ENCODE measurements at places on chromosomes 5 and 9.

DNA sequence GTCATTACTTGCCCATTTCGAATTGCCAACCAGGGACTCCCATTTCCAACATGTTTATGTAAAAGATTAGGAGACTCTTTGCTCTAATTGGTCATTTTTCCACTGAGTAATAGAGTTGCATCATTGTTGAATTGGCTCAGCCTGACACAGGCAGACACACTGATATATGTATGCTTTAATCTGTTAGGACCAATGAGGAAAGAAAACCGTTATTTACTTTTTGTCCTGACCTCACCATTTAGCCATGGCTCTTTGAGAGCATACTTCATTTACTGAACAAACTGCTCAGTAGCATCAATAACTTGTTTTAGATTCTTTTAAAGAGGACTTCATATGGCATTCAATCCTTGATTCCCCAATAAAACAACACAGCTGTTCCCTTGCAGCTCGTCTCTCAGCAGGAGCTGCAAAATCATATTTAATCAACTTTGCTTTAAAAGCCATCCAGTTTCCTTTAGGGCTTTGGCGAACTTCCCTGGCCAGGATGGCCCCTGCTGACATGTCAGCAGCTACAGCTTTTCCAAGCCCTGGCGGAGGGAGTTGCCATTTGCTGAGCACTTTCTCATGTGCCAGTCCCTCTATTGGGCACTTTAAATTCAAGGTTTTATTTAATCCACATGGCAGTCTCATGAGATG, 251.5 kb upstream of the TNC start:
- DNase-seq: peak; percentile 53

DNA sequence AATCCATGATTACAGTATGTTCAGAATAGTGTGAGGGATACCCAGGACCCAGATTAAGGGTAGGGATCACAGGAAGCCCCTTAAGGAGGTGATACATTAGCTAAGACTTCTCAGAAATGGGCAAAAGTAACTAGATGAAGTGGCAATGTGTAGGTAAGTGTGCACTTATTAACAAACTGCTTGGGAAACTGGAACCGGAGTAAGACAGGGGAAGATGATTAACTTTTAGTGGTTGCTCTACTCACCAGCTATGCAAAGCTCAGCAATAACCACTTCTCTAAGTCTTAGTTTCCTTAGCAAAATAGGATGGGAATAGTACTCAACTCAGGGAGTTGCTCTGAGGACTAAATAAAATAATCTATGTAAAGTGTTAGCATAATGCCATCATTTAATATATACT, 182.2 kb downstream of the MCTP1 start:
- DNase-seq: no peak

- no peak for DNase-seq
These were observed 22.4 kb downstream of the GRAMD2B start for GRCh38 chr5:126445502-126446174.

GRCh38 chr9:36817160-36817834, 216.8 kb downstream of the PAX5 start:
- DNase-seq: no peak

DNA sequence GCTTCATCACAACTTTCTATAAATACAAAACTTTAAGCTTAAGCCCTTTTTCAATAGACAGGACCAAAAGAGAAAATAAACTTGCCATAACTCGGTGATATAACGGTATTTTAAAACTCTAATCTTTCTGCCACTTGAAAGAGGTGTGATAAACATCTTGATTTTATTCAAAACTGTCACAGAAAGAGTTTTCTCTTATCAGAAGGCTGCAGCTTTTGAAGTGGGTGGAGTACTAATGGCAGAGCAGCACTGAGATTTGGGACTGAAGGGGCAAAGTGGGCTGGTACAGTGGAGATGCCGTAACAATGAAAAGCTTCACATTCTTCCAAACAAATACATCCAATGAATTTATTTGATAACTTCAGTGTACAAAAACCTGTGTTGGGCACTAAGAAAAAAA, 92.5 kb downstream of the FBXO38 start:
- DNase-seq: no peak

DNA sequence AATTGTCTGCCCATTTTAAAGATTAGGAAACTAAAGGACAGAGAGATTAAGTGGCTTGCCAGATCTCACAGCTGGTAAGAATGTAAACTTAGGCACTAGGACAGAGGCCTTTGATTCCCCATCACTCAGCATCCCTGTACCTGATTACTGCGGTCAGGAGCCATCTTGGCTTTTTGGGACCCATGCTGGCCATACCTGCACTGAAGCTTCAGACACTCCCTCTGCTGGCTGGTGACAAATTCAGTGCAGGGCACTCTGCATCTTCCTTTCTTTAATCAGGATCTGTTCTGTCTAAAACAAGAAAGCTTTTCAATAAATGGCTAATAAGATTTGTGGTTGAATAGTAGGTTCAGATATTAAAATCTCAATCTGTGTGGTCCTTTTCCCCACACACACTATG, 215.5 kb upstream of the RORB start:
- DNase-seq: no peak

DNA sequence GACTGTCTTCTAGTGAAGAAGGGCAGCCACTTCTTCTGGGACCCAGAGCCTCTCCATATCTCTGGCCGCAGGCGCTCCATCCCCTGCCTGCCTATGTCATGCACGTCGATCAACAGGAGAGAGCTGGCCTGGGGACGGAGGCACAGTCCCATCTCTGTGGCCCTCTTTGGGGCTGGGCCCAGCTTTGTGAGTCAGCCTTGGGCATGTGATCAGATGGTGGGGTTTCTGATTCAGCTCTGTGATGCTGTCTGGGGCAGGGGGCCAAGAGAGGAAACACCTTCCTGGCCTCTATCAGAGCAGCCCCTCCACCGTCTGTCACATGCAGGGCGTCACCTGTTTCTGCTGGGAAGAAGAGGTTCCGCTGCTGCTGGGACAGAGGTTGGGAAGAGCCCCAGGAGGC, 72.6 kb downstream of the MVB12B start:
- no peak for DNase-seq

DNA sequence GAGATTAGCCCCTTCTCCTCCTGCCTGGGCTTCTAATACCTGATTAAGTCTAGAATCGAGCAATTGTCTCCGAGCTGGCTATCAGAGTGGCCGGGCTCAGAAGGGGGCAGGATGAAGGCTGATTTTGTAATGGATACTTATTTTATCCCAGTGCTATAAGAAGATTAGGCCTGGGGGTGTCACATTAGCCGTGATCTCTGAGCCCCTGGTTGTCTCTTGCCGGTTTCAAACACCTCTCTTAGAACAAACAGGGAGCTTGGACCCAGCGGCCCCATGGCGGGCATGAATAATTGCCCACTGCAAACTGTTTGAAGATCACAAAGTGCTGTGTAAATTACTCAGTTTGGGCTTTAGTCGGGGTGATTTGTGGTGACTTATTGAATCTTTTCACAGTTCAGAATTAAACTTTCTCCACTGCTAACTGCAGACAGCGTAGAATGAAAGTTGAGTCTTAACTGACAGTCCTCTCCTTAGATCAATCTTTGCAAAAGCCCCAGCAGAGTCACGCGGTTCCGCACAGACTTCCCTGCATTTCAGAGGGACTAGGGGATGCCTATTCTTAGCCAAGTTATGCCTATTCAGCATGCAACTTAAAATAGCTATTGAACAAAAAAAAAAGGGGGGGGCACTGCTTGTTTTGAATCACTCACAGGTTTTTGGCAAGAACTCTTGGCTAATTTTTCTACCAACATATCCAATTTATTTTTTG, 200.6 kb upstream of the IRX1 start:
- no peak for DNase-seq

- no peak for DNase-seq
These were observed 97.0 kb downstream of the PSAT1 start for GRCh38 chr9:78393932-78394331.

DNA sequence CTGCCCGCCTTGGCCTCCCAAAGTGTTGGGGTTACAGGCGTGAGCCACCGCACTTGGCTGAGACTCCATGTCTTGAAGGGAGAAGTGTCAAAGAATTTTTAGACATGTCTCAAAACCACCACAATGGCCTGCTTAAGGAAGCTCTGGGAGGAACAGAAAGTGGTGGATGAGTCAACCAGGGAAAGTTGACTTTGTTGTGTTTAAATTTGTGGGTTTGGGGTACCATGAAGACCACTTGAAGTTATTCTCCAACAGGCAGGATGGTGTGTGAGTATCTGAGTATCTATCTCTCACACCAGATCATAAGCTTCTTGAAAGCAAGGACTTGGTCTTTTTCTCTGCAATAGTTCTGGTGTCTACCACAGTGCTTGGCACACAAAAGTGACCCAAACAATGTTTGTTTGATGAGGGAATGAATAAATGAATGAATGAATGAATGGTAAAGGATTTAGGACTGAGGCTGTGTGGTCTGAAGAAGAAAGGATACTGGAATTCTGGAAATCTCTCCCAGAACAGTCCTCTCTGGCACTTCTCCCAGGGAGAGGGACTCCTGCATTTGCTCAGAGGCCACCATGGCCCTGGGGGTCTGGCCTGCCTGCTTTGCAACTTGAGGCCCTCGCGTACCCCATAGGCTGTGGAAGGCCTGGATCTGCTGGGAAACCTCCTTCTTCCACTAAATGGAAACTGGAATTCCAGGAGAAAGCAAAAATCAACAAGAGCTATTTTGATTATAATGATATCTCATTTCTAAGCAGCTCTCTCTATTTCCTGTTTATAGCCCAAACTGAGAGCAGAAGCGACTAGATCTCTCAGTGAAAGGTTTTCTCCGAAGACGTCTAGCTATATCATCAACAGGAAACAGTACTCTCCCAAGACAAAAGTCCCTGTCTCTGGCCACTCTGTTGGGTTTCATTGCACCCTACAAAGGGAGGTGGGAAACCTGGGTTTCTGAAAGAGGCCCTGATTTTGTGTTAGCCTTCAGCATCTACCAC, 187.9 kb downstream of the PALM2AKAP2 start:
- DNase-seq: no peak

DNA sequence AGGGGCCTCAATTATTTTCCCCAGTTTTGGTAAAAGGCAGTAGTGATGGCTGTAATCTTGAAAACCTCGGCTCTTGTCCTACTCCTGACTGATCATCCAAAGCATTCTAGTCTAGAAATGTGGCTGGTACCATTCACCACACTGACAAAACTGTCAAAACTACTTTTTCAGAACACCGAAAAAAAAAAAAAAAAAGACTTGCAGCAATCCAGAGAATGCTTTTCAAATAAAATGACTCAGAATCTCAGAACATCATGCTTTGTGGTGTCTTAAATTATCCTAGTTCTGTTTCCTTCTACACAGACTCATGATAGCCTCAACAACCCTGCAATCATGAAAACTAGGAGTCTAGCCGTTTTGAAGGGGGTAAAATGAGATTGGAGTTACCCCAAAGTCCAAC, 13.4 kb downstream of the SLC28A3 start:
- no peak for DNase-seq

GRCh38 chr9:33227008-33227398, 13.0 kb upstream of the SPINK4 start:
- no peak for DNase-seq

DNA sequence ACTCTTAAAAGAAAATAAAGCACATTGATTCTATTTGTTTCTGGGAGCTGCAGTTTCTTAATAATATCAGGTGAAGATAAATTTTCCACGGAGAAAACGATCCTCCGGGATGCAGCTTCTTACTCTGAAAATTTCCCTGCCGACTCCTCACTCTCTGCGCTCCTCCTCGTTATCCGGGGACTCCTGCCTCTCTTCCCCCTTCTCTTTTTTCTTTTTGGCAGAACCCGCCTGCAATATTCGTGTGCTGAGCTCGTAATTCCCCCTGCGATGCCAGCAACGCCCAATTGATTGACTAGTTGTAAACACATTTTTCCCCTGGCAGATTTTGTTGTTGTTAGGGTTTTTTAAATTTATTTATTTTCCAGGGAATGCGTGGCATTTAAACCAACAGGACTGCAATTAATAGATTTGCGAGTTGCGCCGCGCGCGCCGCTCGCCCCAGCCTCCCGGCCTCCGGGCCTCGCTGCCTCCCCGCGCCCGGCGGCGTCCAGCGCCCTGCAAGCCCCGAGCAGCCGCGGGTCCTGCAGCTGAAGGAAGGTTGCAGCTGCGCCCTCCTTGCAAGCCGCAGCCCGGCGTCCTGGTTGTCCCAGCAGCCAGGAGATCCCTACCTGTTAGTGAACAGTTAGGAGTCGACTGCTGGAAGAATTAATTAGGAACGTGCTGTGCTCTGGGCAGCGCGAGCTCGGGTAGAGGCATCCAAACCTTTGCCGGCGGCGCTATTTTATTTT, 2.2 kb downstream of the NTNG2 start:
- no peak for DNase-seq

DNA sequence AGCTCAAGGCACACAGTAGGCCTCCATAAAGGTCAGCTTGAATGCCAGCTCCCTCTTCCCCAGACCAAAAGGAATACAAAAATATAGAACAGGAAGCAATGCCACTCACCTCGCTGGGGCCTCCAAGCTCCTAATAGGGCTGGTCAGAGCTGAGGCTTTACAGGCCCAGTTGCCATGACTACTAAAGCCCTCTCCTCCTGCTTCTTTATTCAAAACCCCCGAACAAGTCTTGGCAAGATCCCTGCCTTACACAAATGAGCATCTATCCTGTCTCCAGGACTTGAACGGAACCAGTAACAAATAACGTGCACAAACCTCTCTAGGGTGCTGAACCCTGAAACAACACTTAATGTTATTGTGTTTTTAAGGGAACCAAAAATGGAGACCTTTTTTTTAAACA, 136.3 kb downstream of the SIL1 start:
- DNase-seq: no peak

GRCh38 chr5:160844177-160844576, 7.8 kb downstream of the ATP10B start:
- no peak for DNase-seq

DNA sequence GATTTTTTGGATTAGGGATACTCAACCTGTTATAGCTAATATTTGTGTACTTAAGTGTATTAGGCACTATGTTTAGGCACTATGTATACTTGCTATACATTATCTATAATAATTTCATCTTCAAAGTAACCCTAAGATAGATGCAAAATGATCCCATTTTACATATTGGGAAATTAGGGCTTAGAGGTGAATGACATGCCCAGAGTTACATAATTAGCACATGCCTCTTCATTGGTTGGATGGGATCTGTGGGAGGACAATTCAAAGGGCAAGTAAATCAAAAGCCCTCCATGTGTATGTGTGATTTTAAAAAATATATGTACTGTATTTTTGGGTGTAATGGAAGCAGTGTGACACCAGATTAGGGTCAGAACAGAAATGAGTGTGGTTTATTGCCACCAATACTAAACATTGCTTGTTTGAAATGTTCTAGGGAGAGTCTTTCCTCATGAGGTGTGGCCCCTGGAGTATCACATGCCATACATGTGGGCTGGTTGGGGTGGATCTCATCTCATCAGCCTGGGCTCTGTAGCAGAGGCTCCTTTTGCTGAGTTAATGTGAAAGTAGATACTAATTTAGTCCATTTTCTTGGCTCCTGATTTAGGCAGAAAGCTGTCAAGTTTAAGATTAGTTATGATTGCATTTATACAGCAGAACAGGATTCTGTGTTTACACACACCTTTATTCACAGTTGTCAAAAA, 5.5 kb downstream of the C9orf85 start:
- DNase-seq: no peak

GRCh38 chr9:35470894-35471293, 19.0 kb upstream of the RUSC2 start:
- peak; percentile 52 for DNase-seq

Measured in skeletal muscle cell (primary cell).